ENCODE measurements at places on chromosomes 4 and X.

- no peaks in the 10 kb centered on the region for H3K27me3 ChIP-seq
- H3K4me3 ChIP-seq: no peak overlapping the region
- DNase-seq: no peak
- H3K27ac ChIP-seq: no peak overlapping the region
- H3K36me3 ChIP-seq: no peaks in the 10 kb centered on the region
- H3K4me1 ChIP-seq: no peaks in the 10 kb centered on the region
These were observed 7.1 kb downstream of the DNAAF6 start for GRCh38 chrX:107213477-107213876.

DNA sequence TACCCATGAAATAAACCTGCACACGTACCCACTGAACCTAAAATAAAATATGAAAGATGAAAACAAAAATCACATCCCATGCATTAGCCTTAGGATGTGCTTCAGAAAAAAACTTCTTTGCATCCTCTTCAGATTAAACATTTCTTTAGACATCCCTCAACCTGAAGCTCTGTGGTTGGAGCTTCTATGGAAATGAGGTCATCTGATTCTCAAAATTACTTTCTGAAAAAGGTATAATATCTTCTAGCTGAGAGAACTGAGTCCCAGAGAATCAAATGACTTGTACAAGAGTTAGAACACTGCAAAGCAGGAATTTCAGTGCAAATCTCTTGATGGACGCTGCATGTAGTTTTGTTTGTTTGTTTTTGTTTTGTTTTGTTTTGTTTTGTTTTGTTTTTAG is 19.1 kb upstream of the ANTXR2 start:
- H3K4me1 ChIP-seq: no peaks in the 10 kb centered on the region
- H3K4me3 ChIP-seq: no peak overlapping the region
- no peak overlapping the region for H3K27ac ChIP-seq

GRCh38 chrX:49137492-49137891 is 14.0 kb upstream of the GPKOW start:
- no peak overlapping the region for H3K27ac ChIP-seq
- no peaks in the 10 kb centered on the region for H3K27me3 ChIP-seq
- no peak for DNase-seq
- H3K4me1 ChIP-seq: no peaks in the 10 kb centered on the region

GRCh38 chrX:1102786-1103185 is 109.7 kb downstream of the CRLF2 start:
- H3K36me3 ChIP-seq: no peaks in the 10 kb centered on the region
- H3K27me3 ChIP-seq: no peaks in the 10 kb centered on the region
- H3K4me1 ChIP-seq: no peaks in the 10 kb centered on the region
- H3K27ac ChIP-seq: no peak overlapping the region

DNA sequence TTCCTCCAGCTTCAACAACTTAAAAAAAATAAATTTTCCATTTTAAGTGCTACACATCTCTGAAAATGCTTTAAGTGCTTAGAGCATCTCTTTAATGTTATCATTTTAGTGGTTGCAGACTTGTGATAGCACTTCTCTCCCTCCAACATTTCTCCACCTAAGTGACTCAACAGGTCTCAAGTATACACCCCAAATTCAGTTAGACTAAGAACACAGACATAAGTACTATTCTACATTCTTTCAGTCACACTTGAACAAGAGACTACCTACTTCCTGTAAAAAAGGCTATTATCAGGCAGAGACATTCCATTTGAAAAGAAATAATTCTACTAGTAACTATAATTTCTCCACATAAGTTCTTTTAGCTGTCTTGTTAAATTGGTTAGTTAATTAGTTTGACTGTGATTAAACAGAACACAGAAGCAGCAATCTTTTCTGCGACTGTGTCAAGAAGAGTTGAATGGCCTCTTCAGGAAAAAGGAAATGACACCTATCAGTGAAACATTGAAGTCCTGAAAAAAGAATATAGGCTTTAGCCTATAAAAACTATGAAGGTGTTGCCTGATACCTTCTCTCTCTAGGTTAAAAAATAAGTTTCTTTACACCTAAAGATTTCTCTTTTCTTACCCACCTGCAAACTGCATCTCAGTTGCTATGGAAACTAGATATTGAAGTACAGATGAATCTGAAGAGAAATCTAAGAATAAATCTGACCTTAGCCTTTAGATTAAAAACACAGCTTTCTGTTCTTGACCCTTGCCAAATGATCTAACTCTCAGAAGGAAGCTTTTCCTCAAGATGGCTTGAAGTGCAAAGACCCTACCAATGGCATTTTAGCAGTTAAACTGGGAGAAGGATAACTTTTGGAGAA is 18.0 kb downstream of the NAF1 start:
- H3K4me3 ChIP-seq: no peak overlapping the region
- no peaks in the 10 kb centered on the region for H3K27me3 ChIP-seq
- H3K36me3 ChIP-seq: no peaks in the 10 kb centered on the region
- no peak overlapping the region for H3K27ac ChIP-seq
- DNase-seq: no peak
- H3K4me1 ChIP-seq: peaks cover 3% of the 10 kb centered on the region

DNA sequence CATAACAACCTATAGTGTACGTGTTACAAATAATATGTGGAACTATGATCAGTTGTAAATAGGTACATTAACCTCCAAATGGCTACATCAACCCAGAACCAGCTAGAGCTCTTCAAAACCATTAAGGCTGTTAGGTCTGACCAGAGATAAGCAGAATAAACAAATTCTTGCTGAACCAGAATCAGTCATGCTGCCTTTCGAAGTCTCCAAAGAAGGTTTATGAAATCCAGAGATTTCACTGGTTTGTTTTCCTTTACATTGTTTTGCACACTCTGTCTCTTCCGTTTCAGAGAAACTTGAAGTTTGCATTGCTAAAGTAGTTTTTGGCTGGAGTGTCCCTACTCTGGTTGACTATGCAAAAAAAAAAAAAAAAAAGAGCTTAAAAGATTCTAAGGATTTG is 177.3 kb upstream of the SLIT2 start:
- no peak for DNase-seq
- H3K36me3 ChIP-seq: no peaks in the 10 kb centered on the region
- H3K27ac ChIP-seq: no peak overlapping the region
- no peaks in the 10 kb centered on the region for H3K27me3 ChIP-seq
- H3K4me1 ChIP-seq: no peaks in the 10 kb centered on the region

GRCh38 chr4:6529021-6529420 is 46.0 kb upstream of the MAN2B2 start:
- no peaks in the 10 kb centered on the region for H3K4me1 ChIP-seq
- no peak for DNase-seq
- no peak overlapping the region for H3K4me3 ChIP-seq
- H3K27ac ChIP-seq: no peak overlapping the region
- H3K36me3 ChIP-seq: no peaks in the 10 kb centered on the region

GRCh38 chr4:71648448-71648847 is 135.4 kb downstream of the GC start:
- no peaks in the 10 kb centered on the region for H3K4me1 ChIP-seq
- no peaks in the 10 kb centered on the region for H3K27me3 ChIP-seq
- no peak overlapping the region for H3K4me3 ChIP-seq
- no peaks in the 10 kb centered on the region for H3K36me3 ChIP-seq
- H3K27ac ChIP-seq: no peak overlapping the region
- DNase-seq: no peak

DNA sequence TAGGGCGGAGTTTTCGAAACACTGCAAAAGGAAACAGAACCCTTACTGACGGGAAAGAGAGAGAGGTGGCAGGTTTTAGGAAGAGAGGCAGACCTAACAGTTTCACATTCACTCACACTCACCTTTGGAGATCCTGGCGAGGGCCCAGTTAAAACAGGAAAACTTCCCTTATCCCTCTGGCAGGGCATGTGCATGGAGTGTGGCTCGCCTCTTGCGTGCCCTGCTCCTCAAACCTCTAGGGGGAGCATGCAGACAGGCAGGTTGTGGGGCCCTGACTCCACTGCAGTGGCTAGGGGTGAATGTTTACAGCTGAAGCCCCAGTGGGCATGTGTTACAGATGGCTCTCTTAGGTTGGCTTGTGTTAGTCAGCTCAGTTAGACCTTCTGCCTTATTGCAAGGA is 451.5 kb downstream of the UBE2NL start:
- H3K36me3 ChIP-seq: no peaks in the 10 kb centered on the region
- H3K4me1 ChIP-seq: no peaks in the 10 kb centered on the region
- no peak for DNase-seq
- no peak overlapping the region for H3K27ac ChIP-seq
- H3K27me3 ChIP-seq: no peaks in the 10 kb centered on the region

GRCh38 chrX:27797575-27797974 is 10.2 kb upstream of the MAGEB10 start:
- H3K27me3 ChIP-seq: no peaks in the 10 kb centered on the region
- H3K27ac ChIP-seq: no peak overlapping the region
- no peaks in the 10 kb centered on the region for H3K4me1 ChIP-seq
- H3K36me3 ChIP-seq: no peaks in the 10 kb centered on the region
- H3K4me3 ChIP-seq: no peak overlapping the region

GRCh38 chr4:107500551-107500950 is 219.5 kb downstream of the PAPSS1 start:
- DNase-seq: no peak
- no peaks in the 10 kb centered on the region for H3K4me1 ChIP-seq
- H3K36me3 ChIP-seq: no peaks in the 10 kb centered on the region

DNA sequence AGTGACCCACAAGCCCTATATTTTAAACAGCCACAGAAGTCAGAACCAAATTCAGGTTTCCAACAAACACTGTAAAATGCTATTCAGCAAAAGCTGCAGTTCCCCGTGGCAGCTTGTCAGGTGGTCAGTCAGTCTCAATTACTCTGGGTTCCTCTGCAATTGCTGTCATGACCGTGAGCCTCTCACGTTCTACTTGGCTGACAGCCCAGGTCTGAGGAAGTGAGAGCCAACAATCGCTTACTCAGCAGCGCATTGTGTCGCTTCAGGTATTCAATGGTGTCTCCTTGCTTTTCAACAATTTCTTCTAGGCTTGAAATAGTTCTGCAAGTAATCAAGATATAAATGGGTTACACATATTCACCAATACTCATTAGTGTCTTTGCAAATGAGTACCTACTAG is 25.8 kb downstream of the TRIM75 start:
- DNase-seq: no peak
- H3K27me3 ChIP-seq: no peaks in the 10 kb centered on the region
- H3K27ac ChIP-seq: no peak overlapping the region
- peaks cover 16% of the 10 kb centered on the region for H3K36me3 ChIP-seq
- H3K4me3 ChIP-seq: no peak overlapping the region
- no peaks in the 10 kb centered on the region for H3K4me1 ChIP-seq

- no peaks in the 10 kb centered on the region for H3K4me1 ChIP-seq
- DNase-seq: no peak
- no peak overlapping the region for H3K4me3 ChIP-seq
- H3K36me3 ChIP-seq: no peaks in the 10 kb centered on the region
These were observed 69.8 kb downstream of the FHDC1 start for GRCh38 chr4:153005899-153006381.

DNA sequence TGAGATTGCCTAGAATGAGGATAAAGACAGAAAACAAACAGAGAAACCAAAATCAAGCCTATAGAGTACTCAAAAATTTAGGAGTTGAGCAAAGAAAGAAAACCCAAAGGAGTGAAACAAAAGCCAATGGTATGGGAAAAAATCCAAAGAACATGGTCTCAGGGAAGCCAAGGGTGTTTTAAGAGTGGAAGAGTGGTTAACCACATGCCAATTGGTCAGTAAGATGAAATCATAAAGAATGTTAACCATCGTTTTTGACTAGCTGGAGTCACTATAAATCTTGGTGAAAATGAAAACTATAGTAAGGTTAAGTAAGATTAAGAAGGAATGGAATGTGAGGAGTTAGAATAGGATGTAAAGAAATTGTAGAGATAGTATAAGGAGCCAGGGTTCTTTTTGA is 64.7 kb upstream of the RPL34 start:
- no peak for DNase-seq
- H3K4me3 ChIP-seq: no peak overlapping the region
- no peaks in the 10 kb centered on the region for H3K27me3 ChIP-seq
- no peaks in the 10 kb centered on the region for H3K4me1 ChIP-seq

GRCh38 chr4:67861513-67861912 is 22.3 kb downstream of the TMPRSS11D start:
- H3K4me3 ChIP-seq: no peak overlapping the region
- DNase-seq: no peak
- no peaks in the 10 kb centered on the region for H3K4me1 ChIP-seq

DNA sequence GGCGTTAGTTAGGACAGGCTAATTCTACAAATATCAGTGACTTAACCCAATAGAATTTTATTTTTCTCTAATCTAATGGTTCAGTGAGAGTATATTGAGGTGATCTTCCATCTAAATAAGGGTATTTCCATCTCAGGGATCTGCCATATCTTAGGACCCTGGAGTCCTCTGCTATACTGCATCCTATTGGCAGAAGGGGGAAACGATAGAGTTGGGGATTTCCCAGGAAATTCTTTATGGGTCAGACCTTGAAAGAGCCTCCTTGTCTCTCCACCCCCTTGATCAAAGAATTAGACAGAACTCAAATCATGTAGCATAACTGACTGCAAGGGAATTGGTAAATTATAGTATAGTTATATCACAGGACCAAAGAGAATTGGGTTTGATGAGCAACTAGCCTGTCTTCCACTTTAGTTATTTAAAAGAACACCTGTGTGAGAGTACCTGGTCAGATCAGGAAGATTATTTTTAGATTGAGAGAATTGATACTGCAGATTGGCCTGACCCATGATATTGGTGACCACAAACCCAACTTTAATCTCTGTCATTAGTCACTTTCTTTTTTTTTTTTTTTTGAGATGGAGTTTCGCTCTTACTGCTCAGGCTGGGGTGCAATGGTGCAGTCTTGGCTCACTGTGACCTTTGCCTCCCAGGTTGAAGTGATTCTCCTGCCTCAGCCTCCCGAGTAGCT is 25.6 kb downstream of the SMARCA5 start:
- no peak overlapping the region for H3K27ac ChIP-seq
- no peaks in the 10 kb centered on the region for H3K4me1 ChIP-seq
- H3K27me3 ChIP-seq: no peaks in the 10 kb centered on the region
- H3K36me3 ChIP-seq: peaks cover 58% of the 10 kb centered on the region
- no peak overlapping the region for H3K4me3 ChIP-seq
- DNase-seq: no peak
